ENCODE measurements at places on chromosomes 16 and 17. TPM values are rescaled to one million over a fixed set of nuclear protein-coding genes. Genes with fewer than 3 reads are reported as not detected.

The NGFR gene
- total RNA-seq = 1.1 TPM

The KRTAP3-1 gene
- total RNA-seq = not detected

The ABCA8 gene
- 0.24 TPM for total RNA-seq

The SLC5A2 gene
- 0.23 TPM for total RNA-seq

The PARD6A gene
- 2.5 TPM for total RNA-seq

The OXLD1 gene
- 64.9 TPM for total RNA-seq

The CLEC3A gene
- total RNA-seq = not detected

The CDH15 gene
- 0.33 TPM for total RNA-seq

The SLC5A11 gene
- total RNA-seq = 0.40 TPM

The KRTAP9-4 gene
- not detected for total RNA-seq

The MED31 gene
- total RNA-seq = 31.2 TPM

The PTGES3L gene
- total RNA-seq = 0.87 TPM

The AMDHD2 gene
- total RNA-seq = 15.9 TPM

The TAX1BP3 gene
- total RNA-seq = 343 TPM

The LSM12 gene
- 49.5 TPM for total RNA-seq

The CYB5B gene
- total RNA-seq = 182 TPM

The ZNF624 gene
- total RNA-seq = 1.3 TPM

The SCIMP gene
- total RNA-seq = not detected

The GABARAP gene
- total RNA-seq = 676 TPM

The ARHGDIG gene
- total RNA-seq = 3.1 TPM

The CES3 gene
- total RNA-seq = 2.9 TPM

The KRTAP4-6 gene
- not detected for total RNA-seq

The CCL14 gene
- total RNA-seq = not detected

The CD300E gene
- total RNA-seq = not detected

The SMIM36 gene
- total RNA-seq = not detected

The TBC1D3 gene
- not detected for total RNA-seq

The QPRT gene
- 0.69 TPM for total RNA-seq

The SHMT1 gene
- 45.3 TPM for total RNA-seq

The ZPBP2 gene
- not detected for total RNA-seq

The TRAPPC2L gene
- 102 TPM for total RNA-seq

The ATP2A1 gene
- total RNA-seq = 5.2 TPM

The SLC12A3 gene
- total RNA-seq = not detected

The CD300H gene
- not detected for total RNA-seq

The CHST4 gene
- 0.13 TPM for total RNA-seq

The TSEN54 gene
- total RNA-seq = 25.9 TPM

The SLC52A1 gene
- 0.74 TPM for total RNA-seq

The SLC7A6 gene
- total RNA-seq = 31.5 TPM

The HES7 gene
- 5.4 TPM for total RNA-seq

The ANKRD40CL gene
- not detected for total RNA-seq

The TEDC2 gene
- total RNA-seq = 15.9 TPM

The PRR15L gene
- 3.3 TPM for total RNA-seq

The VAT1L gene
- not detected for total RNA-seq

The ABCA3 gene
- total RNA-seq = 21.9 TPM

Data from A549 treated with AZD2906 at 1 μM for 4 hours (cell line).